ENCODE measurements at places on chromosomes 13 and 19.

DNA sequence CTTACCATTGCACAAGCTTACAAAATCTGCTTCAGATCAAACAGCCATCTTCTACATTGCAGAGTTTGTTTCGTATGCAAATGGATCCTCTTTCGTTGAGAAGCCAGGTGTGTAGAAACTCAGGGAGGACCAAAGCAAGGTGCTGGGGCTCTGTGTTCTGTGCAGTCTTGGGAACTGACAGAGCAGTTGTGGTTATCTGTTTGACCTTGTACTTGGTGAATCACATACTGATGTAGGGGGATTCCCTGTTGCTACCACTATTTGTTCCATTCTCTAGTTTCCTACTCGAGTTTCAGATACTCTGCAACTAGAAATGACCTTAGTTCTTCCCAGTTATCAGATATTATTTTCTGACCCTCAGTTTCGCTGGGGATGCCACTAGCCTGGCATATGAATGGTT, 95.2 kb upstream of the CLDN10 start:
- DNase-seq, result no peak

DNA sequence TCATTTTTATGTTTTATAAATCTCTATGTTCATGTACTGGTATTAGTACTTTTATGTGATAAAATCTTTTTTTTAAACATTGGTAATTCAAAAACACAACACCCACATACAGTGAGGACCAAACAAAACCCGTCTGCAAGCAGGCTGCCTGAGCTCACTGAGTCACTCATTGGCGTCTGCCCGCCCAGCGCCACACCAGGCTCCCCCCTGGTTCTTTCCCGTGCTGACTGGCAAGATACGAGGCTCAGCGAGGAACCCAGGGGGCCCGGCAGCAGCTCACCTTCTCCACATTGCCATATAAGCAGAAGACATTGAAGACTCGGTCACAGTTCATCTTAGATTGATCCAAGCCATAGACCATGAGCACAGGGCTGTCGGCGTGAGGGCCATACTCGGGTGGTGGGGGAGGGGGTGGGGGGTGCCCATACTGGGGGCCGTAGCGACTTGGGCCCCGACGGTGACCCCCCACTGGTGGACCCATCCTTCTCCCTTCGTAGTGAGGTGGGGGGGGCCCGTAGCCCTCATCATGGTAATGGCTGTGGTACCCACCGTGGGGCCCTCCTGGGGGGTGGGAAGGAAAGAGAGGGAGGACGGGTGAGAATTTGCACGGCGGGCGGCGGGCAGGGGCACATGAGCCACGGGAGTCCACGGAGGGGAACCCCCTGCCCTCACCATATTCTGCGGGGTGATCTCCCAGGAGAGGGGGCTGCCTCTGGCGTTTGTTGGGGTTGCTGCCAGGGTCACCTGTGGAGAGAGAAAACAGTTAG, 8.4 kb upstream of the ECH1 start:
- DNase-seq, result no peak

DNA sequence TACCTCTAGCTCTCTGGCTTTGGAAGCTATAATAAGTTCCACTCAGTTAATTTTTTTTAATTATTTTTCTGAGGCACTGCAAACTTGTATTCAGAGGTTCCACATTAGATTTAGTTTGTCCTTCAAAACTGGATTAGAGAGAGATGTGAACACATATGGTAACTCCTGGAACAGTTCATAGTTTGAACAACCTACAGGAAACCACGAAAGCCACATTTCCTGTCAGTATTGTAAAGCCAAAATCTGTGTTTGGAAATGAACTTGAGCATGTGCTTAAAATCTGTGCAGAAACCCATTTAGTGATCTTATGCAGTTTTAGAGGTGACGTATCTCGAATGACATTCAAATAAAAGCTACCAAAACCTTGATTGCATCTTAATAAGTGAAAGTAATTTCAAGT, 1952.0 kb downstream of the OLFM4 start:
- DNase-seq, result no peak

GRCh38 chr13:69243366-69243765, 864.3 kb upstream of the ATXN8OS start:
- no peak for DNase-seq

DNA sequence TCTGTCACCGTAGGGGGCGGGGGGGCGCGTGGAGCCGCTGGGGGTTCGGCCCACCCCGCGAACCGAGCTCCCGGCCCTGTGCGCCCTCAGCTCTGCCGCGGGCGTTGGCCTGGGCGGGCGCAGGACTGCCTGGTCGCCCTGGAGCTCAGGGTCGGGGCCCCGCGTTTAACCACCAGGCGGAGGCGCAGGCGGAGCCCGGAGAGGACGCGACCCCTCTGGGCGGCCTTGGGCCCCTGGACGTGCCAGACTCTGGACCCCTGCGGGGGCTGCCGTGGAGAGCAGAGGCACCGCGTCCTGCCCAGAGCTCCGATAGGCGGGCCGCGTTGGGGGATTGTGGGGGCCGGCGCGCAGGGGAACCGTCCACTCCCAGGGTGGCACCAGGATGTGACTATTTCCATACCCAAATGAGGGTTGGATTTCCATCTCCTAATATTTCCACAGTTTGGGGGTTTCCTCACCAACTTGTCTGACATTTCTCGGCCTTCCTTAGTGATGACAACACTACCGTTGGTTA, 13.0 kb upstream of the USP29 start:
- DNase-seq, result peak; percentile 32

DNA sequence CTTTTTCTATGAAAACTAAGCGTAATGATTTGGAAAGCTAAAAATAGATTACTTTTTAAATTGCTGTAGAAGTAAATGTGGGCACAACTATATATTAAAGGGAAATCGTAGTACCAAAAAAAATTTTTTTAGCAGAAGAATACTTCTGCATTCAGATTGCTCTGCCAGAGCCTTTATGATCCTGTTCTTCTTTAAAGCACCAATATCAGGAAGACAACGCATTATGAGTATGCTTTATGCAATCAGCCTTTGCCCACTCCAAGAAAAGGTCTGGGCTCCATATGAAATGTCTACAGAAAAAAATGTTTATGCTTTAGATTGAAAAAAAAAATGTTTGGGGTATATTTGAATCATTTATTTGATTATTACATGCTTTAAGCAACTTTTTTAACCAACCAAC, 137.4 kb downstream of the DIAPH3 start:
- no peak for DNase-seq

Measured in WERI-Rb-1 (cell line).